Thoracic aorta (tissue), 2 donors: ENCODE measurements at places on chromosomes 5 and 9.

DNA sequence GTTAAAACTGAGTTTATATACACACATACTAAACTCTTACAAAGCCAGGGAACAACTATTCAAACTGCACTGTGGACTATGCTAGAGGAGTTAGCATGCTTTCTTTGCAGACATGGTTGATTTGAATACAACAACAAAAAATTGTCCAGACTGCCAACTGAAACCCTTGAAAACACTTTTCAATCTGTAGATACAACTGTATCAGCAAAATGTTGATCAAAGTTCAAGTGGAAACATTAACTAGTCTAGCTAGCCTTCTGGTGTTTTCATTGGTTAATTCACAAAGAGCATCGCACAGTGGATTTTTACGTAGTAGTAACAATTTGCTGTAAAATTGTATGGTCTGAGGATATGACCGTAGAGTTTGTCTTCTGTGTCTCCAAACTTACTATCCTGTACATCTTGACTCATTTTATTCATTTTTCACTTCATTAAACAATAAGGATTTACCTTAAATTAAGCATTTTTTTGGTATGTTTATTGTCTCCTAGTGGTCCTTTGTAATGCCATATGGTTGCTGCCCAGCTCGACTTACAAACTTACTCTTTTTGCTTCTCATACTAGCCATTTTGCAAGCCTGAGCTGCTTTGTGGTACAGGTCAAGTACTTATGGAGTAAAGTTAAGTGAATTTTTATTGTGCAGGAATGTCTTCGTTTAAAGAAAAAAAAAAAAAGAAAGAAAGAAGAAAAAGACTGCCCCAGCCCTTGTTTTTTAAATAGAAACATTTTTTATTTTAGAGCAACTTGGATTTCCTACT, 123.4 kb downstream of the ZCCHC7 start:
- no peak for DNase-seq

- DNase-seq = no peak
These were observed 10.7 kb upstream of the CERCAM start for GRCh38 chr9:128409978-128410377.

DNA sequence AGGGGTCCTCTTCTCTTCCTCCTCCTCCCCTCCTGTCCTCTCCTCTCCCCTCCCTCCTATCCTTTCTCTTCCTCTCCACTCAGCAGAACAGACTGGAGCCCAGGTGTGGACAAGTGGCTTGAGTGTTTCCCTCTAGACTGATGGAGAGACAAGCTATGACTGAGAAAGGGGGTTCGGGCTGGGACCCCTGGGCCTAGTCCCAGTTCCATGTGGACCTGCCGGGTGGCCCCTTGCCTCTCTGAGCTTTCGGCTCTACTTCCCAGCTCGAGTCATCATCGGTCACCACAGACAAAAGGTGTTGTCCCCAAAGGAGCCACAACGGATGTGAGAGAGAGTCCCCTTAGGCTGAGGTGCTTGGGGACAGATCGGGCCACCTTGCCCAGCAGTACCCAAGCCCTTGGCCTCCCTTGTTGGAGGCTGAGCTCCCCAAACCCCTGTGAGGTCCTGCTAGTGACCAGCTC, 3.4 kb upstream of the RXRA start:
- no peak for DNase-seq

GRCh38 chr9:76729980-76730737, 34.1 kb upstream of the PCA3 start:
- no peak for DNase-seq

GRCh38 chr5:103407402-103407801, 148.8 kb downstream of the MACIR start:
- no peak for DNase-seq

DNA sequence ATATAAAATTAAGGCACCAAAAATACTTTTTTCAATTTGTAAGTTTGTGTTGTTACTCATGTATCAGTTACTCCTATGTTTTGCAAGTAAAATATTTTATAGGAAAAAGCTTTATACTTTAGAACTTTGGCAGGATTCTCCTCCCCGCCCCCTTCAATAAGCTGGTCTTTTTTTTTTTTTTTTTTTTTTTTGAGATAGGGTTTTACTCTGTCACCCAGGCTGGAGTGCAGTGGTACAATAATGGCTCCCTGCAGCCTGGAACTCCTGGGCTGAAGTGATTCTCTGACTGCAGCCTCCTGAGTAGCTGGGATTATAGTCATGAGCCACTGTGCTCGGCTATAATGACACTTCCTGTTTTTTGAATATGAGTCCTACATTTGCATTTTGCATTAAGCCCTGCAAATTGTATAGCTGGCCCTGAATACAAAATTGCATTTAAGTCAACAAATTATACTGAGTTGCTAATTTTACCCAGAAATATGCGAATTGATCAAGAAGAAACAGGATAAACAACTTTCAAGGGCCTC, 192.9 kb downstream of the PIK3R1 start:
- no peak for DNase-seq

- DNase-seq = no peak
These were observed 4.1 kb upstream of the DNAJB5 start for GRCh38 chr9:34985311-34985899.

DNA sequence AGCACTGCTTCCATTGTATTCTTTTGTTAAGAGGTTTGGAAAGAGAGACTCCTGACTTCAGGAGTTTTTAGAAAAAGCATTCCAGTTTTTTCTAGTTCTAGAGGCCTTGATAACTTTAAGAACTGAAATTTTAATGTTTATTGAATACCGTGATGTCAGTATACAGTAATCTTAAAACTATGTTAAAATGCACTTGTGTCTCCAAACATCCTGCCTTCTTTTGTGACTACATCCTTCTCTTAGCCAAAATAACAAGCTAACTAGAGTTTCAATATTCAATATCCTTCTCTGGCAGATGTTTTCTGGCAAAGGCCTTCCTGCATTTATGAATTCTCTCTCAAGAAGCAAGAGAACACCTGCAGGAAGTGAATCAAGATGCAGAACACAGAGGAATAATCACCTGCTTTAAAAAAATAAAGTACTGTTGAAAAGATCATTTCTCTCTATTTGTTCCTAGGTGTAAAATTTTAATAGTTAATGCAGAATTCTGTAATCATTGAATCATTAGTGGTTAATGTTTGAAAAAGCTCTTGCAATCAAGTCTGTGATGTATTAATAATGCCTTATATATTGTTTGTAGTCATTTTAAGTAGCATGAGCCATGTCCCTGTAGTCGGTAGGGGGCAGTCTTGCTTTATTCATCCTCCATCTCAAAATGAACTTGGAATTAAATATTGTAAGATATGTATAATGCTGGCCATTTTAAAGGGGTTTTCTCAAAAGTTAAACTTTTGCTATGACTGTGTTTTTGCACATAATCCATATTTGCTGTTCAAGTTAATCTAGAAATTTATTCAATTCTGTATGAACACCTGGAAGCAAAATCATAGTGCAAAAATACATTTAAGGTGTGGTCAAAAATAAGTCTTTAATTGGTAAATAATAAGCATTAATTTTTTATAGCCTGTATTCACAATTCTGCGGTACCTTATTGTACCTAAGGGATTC, 43.1 kb downstream of the NDFIP1 start:
- DNase-seq = no peak

DNA sequence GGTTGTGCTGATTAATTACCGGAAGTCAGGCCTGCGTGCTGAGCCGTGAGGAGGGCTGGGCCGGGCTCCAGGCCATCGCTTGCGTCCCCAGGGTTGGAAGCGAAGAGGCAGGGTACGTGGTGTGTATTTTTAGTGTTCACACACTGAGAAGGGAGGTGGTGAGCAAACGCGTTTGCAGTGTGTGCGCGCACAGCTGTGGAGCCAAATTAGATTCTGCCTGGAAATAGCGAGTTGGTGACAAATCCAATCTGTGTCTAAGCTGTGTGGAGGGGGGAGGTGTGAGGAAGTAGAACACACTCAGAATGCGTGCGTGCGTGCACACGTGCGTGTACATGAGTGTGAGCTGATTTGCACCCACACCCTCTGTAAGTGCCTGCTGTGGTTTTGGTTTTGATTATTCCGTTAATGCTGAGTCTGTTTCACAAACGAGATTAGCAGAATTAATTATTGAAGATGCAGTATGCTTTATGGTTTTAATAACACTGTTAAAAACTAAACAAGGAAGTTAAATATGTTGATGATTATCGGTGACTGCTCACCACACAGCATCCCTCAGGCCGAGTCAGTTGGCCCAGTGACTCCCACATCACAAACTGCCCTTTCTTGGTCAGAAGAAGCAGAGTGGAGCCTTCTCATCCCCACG, 111.8 kb upstream of the FCN2 start:
- no peak for DNase-seq

DNA sequence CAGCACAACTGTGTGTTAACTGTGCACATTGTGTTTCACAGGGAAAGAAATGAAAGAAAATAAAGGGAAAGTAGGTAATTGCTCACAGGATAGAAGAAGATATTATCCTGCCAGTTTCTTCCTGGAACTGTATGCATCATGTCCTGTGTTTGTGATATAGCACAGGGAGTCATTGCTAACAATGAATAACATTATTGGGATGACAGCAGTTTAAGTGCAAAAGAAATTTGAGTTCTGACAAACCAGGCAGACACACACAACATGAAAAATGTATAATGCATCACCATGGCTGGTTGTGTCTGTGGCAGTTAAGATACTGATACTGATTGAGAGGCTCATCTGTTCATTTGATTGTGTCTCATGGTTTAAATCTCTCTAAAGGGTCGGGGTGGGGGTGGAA, 145.4 kb downstream of the SPATA31D1 start:
- DNase-seq = no peak

DNA sequence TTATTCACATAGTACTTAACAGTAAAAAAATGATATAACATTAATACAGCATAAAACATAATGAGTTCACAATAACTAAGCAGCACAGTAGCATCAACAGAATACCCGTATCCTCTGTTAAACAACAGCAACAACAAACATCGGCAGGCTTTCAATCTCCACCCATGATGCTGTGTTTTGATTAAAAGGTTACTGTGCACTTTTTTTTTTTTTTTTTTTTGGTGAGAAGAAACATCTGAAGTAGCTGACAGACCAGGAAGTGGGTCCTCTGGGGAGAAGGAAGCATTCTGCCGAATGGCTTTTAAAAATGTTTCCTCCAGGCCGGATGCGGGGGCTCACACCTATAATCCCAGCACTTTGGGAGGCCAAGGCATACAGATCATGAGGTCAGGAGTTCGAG, 282.3 kb downstream of the EPB41L4A start:
- no peak for DNase-seq

- no peak for DNase-seq
These were observed 47.2 kb downstream of the GTF3C4 start for GRCh38 chr9:132717326-132717945.

DNA sequence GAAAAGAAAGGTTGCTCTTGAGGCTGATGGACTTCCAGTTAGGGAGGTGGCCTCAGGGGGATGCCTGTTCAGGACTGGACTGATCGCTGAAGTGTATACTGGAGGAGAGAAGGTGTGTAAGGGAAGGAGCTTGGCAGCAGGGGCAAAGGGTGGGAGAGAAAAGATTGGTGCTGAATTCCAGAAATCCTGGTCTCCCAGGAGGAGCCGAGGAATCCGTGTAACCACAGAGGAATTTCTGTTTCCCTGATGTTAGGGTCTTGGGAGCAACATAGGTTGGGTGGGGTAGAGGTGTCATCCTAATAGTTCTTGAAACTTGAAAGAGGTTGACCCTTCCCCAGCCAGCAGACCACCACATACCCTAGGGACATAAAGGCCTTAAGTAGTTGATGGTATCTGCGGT, 88.9 kb upstream of the PTPN3 start:
- DNase-seq = no peak
